Suprapubic skin (tissue), 4 donors: ENCODE measurements at places on chromosomes 11 and 22.
A peak's percentile ranks its signal among the peaks of the same experiment; 100 is the strongest.

- no peak for DNase-seq
Measured at GRCh38 chr22:31184015-31184414, 24.0 kb downstream of the RNF185 start.

GRCh38 chr22:42752230-42752746 lies 31.6 kb upstream of the A4GALT start:
- DNase-seq = no peak

- DNase-seq = no peak
Measured at GRCh38 chr11:1440066-1440465, 46.5 kb downstream of the MOB2 start.

- DNase-seq = no peak
Measured at GRCh38 chr22:38984224-38984623, 2.1 kb downstream of the APOBEC3B start.

- DNase-seq = no peak
Measured at GRCh38 chr11:86617502-86617901, 54.9 kb downstream of the ME3 start.

- no peak for DNase-seq
Measured at GRCh38 chr11:103959279-103959942, 77.0 kb upstream of the DDI1 start.

DNA sequence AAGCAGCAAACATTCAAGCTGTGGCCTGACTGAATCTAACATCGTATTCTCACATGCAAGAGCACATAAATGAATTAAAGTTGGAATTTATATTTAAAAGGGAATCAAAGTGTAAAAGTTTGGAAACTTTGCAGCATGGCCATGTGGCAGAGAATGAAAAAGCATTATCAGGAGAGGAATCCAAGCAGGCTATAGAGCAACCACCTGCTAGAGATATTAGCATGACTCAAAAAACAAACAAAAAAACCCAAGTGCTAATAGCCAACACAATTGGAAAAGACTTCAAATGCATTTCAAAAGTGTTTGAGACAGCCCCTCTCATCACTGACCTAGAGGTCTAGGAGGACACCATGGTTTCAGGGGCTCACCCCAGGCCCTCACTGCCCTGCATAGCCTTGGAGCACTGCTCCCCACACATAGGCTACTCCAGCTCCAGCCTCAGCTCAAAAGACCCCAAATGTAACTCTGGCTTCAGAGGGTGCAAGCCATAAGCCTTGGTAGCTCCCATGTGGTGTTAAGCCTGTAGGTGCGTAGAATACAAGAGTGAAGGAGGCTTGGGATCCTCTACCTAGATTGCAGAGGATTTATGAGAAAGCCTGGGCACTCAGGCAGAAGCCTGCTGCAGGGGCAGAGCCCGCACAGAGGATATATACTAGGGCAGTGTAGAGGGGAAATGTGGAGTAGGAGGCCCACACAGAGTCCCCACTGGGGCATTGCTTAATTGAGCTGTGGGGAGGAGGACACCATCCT lies 1.7 kb upstream of the KRTAP5-7 start:
- peak; percentile 20 for DNase-seq

DNA sequence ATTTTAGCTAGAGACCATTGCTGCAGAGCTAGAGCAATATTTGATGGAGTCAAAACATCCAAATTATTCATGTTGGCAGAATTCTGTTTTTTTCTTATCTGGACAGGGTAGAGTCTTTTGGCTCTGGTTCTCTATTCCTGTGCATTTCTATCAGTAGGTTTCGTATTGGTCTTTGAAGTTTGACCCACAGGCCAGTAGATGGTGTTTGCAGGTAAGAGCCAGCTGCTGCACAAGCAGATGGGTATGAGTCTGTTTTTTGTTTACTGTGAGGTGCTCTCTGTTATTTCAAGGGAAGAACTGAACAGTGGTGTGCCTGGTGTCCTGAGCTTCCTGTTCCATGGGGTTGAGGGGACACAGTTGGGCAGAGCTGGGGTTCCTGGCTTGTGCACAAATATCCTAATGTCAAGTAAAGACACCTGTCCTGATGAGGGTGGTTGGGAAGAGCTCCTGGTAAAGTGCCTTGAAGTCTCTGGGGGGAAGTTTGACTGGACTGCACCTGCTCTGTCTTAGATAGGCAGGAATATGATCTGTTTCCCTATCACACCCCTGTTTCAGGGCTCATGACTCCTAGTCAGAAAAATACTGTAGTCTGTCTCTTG lies 34.0 kb upstream of the SLC22A25 start:
- DNase-seq = no peak

DNA sequence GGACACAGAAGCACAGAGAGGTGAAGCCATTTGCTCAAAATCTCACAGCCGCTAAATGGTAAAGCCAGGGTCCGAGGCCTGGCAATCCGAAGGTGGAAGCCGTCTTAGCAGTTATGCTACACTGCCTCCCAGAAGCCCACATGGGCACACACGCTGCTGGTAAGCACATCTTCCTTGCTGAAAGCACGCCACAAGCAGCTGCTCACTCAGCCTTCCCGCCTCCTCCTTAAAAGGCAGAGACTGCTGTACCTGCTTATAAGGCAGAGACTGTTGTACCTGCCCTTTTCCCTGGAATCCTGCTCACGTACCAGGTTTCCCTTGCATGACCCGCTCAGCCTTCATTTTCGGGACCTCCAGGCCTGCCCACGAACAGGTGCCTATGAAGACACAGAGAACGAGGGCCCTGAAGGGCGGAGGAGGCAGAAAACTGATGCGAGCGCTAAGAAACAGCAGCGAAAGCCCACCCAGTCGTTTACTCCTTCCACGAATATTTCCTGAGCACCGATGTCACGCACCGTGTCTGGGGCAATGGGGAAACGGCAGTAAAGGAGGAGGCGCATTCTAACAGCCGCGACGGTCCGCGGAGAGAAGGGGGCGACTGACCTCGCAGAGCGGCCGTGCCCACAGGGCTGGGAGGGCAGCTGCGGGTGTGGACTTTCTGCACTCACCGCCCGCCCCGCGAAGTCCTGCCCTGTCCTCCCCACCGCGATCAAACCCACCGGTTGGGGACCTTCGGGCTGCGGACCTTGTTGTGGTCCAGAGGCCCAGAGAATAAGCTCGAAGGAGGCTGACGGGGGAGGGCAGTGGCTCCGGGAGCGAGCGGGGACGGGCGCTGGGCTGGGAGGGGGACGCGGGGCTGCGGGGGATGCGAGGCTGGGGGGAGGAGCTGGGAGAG lies 13.0 kb downstream of the SPATA19 start:
- DNase-seq = no peak

DNA sequence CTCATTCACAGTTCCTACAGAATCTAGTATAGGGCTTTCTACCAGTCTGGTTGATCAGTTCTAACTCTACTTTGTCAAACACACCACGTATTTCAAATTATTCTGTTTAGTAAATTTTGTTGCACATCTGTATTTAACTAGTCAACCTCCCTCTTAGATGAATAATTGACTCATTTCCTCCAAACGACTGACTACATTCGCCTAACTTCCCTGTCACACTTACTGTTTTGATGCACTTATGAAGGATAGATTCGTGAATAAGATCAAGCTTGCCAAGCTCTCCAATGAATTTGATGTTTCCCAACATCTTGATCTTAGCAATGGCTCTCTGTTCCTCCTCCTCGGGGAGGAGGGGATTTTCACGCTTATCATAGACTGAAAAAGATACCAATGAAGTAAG lies 5.0 kb downstream of the EIF4G2 start:
- DNase-seq = no peak

DNA sequence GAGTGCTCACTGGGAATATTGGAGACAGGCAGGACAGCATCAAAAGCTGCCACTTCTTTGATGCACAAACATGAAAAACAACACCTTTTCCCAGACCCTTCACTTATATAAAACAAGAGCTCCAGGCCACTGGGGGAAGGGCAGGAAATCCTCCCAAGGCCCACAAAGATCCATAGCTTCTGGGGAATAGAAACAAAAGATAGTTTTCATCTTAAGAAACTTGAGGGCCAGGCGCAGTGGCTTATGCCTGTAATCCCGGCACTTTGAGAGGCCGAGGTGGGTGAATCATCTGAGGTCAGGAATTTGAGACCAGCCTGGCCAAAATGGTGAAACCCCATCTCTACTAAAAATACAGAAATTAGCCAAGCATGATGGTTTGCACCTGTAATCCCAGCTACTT lies 15.3 kb downstream of the RTL6 start:
- no peak for DNase-seq

DNA sequence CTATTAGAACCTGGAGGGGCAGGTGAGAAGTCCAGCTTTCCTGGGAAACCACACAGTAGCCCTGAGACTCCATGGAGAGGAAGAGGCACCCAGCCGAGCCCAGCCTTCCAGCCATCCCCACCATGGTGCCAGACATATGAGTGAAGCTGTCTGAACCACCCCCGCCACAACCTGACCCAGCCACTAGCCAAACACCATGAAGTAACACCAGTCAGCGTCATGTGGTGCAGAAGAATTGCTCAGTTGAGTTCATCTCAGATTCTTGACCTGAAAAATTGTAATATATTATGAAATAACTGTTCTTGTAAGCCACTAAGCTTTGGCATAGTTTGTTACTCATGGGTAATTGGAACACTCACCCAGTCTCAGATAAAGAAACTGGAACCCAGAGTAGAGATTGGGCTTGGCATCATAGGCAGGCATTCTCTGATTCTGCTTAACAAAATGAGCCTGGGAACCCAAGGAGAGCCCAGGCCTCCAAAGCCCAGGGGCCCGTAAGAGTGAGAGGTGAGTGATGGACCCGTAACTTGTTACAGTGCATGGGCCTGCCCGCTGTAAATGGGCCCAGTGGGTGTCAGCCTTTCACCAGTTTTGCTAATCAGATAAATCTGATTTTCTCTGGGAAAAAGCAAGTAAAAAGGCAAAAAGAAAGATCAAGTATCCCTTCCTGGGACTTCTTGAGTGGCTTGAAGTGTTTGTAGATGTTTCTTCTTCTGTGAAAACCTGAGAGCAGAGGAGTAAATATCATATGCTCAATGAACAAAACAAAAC lies 305.5 kb downstream of the DDX10 start:
- no peak for DNase-seq

GRCh38 chr22:20024225-20024624 lies 3.3 kb downstream of the TANGO2 start:
- no peak for DNase-seq

GRCh38 chr11:60282286-60282685 lies 1.8 kb downstream of the MS4A4A start:
- DNase-seq = no peak

DNA sequence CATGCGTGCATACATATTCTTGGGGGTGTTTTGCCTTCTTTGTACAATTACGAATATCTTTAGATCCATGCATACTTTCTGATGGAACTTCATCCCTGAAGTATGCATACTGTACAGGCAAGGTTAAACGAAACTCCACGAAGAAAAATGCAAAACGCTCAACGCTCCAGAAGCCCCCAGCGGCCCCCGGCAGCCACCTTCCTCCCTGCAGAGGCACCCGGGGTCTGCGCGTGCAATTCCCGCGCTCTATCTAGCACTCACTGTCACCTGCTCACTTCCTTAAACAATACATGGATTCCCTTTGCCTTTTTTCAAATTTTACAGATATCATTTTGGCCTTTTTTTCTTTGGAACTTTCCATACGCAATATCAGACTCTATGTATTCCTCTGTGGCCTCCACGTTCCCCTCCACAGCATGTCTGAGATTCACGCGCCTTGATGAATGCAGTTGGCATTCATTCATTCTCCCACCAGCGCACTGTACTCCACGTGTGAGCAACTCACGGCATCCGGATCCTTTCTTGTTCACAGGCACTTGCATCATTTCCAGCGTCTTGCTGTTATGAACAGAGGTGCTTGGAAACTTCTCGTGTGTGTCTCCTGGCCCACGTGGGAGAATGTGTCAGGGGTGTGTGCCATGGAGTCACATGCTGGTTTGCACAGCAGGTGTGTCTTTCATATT lies 214.3 kb downstream of the CTTN start:
- no peak for DNase-seq

GRCh38 chr11:61647529-61647928 lies 32.7 kb upstream of the DAGLA start:
- DNase-seq = no peak

- no peak for DNase-seq
Measured at GRCh38 chr22:47390026-47390970, 627.8 kb downstream of the TBC1D22A start.

- peak; percentile 74 for DNase-seq
Measured at GRCh38 chr22:47558828-47559700, 796.6 kb downstream of the TBC1D22A start.

DNA sequence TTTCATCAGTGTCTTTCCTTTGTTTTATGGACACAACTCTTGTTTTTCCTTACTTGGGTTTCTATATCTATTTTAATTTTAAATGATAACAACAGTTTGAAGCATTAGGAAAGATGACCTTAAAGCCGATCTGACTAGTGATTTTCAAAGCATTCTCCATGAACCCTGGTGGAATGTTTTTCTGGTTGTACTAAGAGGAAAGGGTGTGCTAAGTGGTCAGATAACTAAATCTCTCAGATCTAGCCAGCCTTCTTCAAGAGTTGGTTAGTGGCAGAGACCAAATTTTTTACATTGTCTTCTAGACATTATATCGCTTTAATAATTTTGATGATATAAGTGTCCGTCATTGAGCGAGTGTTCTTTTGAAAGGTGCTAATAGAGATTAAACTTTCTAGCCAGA lies 134.4 kb downstream of the METTL15 start:
- no peak for DNase-seq

DNA sequence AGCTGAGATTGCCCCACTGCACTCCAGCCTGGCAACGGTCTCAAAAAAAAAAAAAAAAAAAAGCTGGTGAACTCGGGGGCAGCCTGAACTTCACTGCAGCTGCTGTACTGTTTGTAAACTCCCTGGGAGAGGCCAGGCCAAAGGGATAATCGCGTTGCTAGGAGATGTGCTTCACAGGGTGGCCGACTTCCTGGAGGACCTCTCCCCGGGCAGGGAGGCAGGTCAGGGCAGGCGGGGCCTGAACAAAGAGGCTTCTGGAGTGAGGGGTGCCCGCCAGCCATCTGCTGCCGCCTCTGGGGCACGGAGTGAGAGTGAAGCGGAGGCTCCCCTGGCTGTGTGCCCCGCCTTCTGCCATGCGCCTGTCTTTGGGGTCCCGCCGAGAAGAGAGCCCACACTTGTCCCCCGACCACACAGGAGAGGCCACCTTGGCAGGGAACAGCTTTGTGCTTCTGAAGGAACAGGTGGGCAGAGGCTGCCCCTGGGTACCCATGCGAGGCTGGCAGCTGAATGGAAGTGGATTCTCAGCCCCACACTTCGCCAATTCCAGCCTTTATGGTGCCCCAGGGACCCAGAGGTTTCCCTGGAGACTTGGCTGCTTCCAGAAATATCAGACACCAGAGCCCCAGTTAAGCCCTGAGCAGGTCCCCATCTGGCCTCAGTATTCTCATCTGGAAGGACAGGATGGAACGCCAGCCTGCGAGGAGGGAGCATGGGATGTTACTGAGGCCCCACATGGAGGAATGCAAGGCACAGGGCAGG lies 29.6 kb downstream of the TMEM184B start:
- DNase-seq = no peak

- DNase-seq = no peak
Measured at GRCh38 chr22:27135031-27135981, 477.9 kb downstream of the MIAT start.

GRCh38 chr11:123072332-123072761 lies 10.4 kb upstream of the HSPA8 start:
- DNase-seq = no peak

GRCh38 chr11:2797121-2797711 lies 88.4 kb downstream of the CDKN1C start:
- DNase-seq = peak; percentile 47

- no peak for DNase-seq
Measured at GRCh38 chr11:118524757-118525470, 2.4 kb upstream of the TTC36 start.

- peak; percentile 30 for DNase-seq
Measured at GRCh38 chr11:60950024-60950423, 2.0 kb downstream of the SLC15A3 start.
